ENCODE measurements at places on chromosomes 13 and 19.
A peak's percentile ranks its signal among the peaks of the same experiment; 100 is the strongest.

DNA sequence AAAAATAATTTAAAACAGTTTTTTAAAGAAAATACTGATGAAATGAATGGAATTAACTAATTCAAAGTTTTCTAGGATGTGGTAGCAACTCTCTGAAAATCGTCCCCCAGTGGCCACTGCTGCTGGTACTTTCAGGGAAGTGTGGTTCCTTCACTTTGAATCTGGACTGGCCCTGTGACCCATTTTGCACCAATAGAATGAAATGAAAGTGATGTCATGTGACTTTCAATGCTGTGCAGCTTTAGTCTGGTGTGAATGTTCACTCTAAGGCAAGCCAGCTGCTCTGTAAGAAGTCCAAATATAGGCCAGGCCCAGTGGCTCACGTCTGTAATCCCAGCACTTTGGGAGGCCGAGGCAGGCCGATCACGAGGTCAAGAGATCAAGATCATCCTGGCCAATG is 26.4 kb upstream of the HNRNPA1L2 start:
- no peak for DNase-seq

DNA sequence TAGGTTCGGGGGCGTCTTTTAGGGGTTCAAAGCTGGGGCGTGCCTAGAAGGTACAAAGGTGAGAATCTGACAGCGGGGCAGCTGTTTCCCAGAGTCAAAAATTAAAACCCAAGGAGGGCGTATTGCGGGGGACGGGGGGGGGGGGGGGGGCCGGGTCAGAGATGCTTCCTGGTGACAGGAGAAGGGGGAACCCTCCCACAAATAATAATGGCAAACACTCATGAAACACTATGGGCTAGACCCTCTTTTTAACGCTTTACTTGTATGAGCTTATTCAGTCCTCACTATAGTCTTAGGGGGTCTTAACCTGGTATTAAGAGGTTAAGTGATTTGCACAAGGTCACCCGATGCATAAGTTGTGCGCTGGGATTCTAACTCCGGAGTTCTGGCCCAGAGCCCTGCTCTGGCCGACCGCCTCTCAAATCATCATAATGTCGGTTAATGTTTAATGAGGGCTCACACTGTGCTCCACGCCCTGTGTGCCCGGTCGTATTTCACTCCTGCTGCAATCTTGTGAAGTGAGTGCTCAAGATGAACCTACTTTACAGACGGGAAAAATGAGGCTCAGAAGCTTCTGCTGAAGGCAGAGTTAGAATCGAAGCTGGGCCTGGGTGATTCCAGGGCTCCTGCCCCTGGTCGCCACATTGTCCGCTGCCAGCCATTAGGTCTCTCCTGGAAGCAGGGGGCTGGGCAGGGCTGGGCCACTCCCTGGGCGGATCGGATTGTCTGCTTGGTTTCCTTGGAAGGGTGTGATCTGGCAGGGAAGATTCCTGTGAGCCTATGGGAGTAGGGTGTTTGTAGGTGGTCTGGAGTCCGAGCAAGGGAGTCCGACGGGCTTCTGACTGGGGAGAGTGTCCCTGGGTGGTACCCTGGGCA is 964 bp downstream of the PAK4 start:
- no peak for DNase-seq

GRCh38 chr13:21020581-21020980 is 40.8 kb downstream of the LATS2 start:
- DNase-seq, result no peak

DNA sequence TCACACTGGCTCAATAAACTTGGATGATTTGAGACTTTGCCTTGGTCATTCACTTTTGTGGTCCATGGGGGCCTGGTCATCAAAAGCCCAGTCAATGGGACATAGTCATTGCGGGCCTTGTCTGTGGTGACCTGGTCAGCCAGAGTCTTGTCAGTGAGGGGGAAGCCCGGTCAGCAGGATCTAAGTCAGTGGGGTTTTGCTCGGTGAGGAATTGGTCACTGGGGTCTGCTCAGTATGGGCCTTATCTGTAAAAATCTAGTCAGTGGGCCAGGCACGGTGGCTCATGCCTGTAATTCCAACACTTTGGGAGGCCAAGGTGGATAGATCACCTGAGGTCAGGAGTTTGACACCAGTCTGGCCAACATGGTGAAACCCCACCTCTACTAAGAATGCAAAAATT is 63.7 kb upstream of the TPM4 start:
- DNase-seq, result no peak

- no peak for DNase-seq
Observed at GRCh38 chr13:38417727-38418126, 68.1 kb downstream of the UFM1 start.

- no peak for DNase-seq
Observed at GRCh38 chr13:75042807-75043206, 439.2 kb downstream of the TBC1D4 start.

- DNase-seq, result no peak
Observed at GRCh38 chr13:22748866-22749577, 431.8 kb upstream of the SGCG start.

DNA sequence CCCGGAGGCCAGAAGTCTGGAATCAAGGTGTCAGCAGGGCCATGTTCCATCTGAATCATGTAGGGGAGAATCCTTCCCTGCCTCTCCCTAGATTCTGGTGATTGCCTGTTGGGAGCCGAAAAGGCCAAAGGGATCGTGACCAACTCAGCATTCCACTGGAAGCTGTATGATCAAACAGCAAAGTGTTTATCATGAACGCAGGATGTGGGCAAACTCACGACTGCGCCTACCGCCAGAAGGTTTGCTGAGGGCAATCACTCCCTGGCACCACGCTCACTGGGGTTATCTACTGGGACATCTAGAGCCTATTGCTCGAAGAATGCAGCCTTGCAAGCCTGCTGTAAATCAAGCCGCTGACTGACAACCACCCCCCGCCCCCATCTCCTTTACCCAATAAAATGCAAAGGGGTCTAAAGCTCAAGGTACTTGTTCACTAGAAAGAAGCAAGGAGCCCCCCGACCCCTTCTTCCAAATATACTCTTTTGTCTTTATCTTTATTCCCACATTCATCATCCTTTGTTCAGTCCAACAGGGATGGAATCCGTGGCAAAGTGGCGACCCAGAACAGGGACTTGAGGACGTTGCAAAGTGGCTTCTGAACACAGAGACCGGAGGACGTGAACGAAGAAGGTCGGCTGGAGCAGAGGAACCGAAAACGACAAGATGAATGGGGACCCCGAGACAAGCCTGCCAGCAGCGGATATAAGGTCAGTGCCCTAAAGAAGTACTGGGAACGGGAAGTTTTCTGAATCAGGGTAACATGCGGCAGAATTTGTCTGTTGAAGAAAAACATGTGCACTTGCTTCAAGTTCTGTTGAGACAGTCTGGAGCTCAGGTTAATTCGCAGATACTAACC is 16.8 kb downstream of the CLEC4M start:
- no peak for DNase-seq

- DNase-seq, result no peak
Observed at GRCh38 chr13:34156841-34157365, 339.0 kb downstream of the RFC3 start.

- no peak for DNase-seq
Observed at GRCh38 chr13:43031881-43032280, 8.5 kb downstream of the DNAJC15 start.

DNA sequence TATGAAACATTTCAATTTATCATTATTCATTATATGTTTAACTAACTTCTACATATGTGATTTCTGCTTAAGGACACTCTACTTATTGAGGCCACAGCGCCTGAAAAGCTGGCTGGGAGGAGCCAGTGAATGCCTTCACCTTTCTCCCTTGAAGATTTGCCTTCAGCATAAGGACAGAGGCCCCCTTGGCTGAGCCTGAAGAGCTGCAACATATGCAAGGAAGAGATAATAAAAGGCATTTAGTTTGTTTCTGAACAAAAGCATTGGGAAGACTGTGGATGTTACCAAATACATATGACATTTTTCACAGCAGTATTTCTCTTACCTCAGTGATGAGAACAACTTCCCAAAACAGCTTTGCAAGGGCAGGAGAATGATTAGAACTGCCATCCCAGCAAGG is 92.1 kb downstream of the ABCC4 start:
- no peak for DNase-seq

- DNase-seq, result no peak
Observed at GRCh38 chr19:23345838-23346237, 49.4 kb downstream of the ZNF91 start.

GRCh38 chr19:14248578-14249011 is 42.6 kb upstream of the ADGRL1 start:
- DNase-seq, result peak; percentile 93

- no peak for DNase-seq
Observed at GRCh38 chr13:44989941-44990340, 603 bp downstream of the GPALPP1 start.

DNA sequence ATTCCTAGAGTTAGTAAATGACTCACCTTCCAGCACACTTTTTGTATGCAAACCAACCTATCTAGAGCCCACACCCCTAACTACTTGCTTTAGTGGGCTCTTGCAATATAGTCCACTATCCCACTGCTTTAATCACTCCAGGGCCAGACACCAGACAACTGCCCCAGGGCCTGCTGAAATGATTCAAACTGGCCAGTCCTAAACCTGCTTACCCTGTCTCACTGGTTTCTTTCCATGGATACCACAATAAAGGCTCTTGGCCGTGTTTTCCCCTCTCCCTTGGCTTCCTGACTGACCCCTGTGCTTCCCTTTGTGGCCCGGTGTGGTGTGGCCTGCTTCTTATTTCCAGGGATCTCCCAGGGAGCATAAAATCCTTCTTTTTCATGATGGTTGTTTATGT is 14.6 kb downstream of the HS6ST3 start:
- DNase-seq, result no peak
